ENCODE measurements at places on chromosomes 16 and 17.

- DNase-seq = no peak
Measured at GRCh38 chr16:2830355-2830695, 222 bp downstream of the ZG16B start.

- DNase-seq = no peak
Measured at GRCh38 chr16:19330841-19331397, 45.4 kb downstream of the CLEC19A start.

- no peak for DNase-seq
Measured at GRCh38 chr16:15031179-15031578, 24.7 kb downstream of the NTAN1 start.

- DNase-seq = no peak
Measured at GRCh38 chr16:52489894-52490293, 57.0 kb downstream of the TOX3 start.

GRCh38 chr16:73302942-73303341, 255.0 kb upstream of the ZFHX3 start:
- no peak for DNase-seq

- no peak for DNase-seq
Measured at GRCh38 chr17:74833501-74834377, 25.9 kb downstream of the GRIN2C start.

GRCh38 chr16:73126525-73126853, 78.6 kb upstream of the ZFHX3 start:
- no peak for DNase-seq

DNA sequence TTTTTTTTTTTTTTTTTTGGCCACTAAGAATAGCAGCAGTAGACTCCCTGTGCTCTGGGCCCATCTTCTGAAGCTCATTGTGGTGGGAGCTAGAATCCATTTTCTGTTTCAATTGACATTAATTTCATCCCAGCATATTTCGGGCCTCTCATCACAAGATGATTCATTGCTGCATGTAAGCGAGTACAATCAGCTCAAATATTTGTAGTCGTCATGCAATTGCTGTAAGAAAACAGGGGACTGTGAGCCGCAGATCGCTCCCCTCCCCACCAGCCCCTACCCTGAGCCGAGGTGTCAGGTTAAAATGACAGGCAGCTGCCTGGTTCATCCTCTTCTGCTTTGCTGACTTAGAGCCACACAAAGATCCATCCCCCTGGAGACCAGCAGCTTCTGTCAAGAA, 358.8 kb upstream of the CDH5 start:
- no peak for DNase-seq

GRCh38 chr17:81570964-81571363, 18.8 kb upstream of the FAAP100 start:
- no peak for DNase-seq

- DNase-seq = no peak
Measured at GRCh38 chr17:39063681-39064069, 87.8 kb downstream of the PLXDC1 start.

DNA sequence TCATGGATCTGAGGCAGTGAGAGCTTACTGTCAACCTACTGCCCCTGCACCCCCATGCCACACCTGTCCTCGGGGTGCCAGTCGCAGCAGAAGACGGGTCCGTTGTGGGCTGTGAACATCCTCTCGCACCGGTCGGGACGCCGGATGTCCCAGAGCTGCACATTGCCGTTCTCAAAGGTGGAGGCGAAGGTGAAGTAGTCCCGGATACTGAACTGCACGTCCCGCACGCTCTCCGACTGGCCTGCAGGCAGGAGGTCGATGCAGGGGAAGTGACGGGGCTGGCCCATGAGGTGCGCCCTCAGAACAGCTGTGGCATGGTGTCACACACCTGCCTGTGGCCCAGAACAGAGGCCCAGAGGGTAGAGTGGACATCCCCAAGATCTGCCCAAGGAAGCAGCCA, 2.7 kb downstream of the WDR24 start:
- no peak for DNase-seq

GRCh38 chr16:64545768-64546167, 576.1 kb downstream of the CDH11 start:
- no peak for DNase-seq

DNA sequence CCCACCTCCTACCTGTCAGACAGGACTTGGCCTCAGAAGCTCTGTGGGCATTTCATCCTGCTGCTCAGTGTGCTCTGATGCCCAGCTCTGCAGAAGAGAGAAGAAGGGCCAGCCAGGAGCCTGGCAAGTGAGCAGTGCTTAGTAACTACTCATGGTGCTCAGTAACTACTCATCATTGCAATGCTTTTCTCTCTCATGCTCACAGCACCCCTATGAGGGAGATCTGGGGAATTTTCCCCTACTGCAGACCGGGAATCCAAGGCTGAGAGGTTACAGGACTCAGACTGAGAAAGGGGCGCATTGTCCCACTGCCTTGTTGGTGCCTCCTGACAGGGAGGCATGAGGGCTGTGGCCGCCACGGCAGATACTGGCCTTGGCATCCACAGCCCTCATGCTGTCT, 261.1 kb downstream of the C16orf95 start:
- no peak for DNase-seq

GRCh38 chr17:80270836-80271235, 10.2 kb downstream of the RNF213 start:
- DNase-seq = no peak

DNA sequence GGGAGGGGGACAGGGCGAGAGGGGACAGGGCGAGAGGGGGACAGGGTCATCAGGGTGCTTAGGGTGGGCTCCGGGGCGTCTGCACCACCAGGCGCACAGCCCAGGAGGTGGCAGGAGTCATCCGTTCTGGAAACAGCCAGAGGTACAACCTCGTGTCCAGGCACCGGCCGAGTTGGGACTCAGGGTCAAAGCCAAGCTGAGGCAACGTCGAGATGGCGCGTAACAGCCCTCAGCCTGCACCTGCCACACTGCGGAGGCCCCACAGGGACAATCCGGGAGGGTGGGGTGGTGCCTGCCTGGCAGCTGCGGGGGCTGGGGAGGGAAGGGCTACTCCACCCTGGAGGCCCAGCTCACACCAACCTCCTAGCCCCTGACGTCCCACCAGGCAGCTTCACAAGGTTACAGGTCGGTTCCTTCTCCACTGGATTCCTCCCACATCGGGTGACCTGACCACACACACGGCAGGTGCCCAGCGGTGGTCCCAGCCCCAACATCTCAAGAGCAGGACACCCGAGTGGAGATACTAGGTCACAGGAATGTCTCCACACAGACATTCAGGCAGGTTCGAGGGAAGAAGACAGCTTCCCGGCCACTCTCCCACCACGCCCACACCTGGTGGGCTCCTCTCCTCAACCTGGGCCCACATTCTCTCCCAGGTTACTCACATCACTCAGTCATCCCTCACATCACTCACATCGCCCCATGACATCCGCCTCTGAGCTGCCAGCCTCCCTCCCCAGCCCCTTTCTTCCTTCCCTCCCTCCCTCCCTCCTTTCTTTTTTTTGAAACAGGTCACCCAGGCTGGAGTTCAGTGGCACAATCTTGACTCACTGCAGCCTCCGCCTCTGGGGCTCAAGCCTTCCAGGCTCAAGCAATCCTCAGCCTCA, 47.3 kb downstream of the RPH3AL start:
- no peak for DNase-seq

- DNase-seq = peak; percentile 97
Measured at GRCh38 chr16:21302898-21303528, 24.9 kb upstream of the CRYM start.

All from foreskin melanocyte (primary cell).